COR-L47 (cell line): ENCODE measurements at places on chromosomes 3 and 15.
A peak's percentile ranks its signal among the peaks of the same experiment; 100 is the strongest.

DNA sequence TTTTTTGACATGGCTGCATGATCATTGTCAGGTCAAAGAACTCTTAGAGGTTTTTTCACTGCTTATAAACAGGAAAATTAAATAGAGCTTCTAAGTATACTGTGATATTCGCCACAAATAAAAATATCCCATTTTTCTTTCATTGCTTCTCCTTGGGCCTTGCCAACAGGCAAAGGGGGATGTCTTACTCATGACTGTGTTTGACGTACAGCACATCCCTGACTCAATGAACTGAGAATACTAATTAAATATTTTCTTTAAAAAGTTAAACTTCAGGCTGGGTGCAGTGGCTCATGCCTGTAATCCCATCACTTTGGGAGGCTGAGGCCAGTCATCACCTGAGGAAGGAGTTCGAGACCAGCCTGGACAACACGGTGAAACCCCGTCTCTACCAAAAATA lies 41.4 kb upstream of the CCDC80 start:
- DNase-seq: no peak

- DNase-seq: no peak
Measured at GRCh38 chr3:149091983-149092382, 5.7 kb upstream of the HLTF start.

DNA sequence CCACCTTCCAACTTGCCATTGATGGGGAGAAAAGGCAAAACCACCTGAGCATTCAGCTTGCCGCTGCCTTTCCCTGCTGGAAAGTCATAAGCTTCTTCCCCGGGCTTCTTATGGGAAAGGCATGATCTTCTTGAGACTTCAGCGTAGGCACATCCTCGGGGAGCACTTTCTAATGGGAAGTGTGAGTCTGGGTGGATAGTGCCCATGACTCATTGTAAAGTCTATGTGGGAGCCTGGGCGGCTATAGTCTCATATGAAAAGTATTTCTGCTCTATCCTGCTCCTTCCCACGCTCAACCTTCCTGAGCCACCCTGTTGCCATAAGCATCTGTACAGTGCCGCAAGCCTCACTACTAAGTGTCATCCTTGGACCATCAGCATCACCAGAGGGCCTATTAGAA lies 309.9 kb upstream of the THBS1 start:
- no peak for DNase-seq

GRCh38 chr15:52139599-52140462 lies 27.3 kb upstream of the BCL2L10 start:
- DNase-seq: peak; percentile 45

GRCh38 chr15:76206325-76206976 lies 104.8 kb downstream of the ETFA start:
- DNase-seq: peak; percentile 97

DNA sequence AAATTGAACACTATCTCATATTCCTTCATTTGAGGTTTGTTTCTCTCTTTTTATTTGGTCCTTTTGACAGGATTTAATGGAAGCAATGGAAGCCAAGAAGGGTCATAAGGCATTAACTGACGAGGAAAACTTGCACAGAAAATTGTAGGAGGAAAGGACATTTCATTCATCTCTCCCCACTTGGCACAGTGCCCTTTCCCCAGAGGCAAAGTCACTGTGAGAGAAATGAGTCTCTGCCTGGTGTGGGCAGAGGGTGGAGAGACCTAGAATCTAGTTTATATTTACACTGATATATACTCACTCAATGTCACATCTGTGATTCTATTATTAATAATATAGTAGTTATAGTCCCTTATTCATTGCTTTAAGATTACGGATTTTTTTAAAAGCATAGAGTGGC lies 324.6 kb upstream of the IL12A start:
- DNase-seq: peak; percentile 56

- DNase-seq: no peak
Measured at GRCh38 chr15:49134683-49135341, 20.6 kb downstream of the COPS2 start.

GRCh38 chr3:116030131-116030850 lies 407.0 kb downstream of the GAP43 start:
- no peak for DNase-seq

- DNase-seq: no peak
Measured at GRCh38 chr3:37493485-37494080, 319.2 kb upstream of the LRRFIP2 start.

DNA sequence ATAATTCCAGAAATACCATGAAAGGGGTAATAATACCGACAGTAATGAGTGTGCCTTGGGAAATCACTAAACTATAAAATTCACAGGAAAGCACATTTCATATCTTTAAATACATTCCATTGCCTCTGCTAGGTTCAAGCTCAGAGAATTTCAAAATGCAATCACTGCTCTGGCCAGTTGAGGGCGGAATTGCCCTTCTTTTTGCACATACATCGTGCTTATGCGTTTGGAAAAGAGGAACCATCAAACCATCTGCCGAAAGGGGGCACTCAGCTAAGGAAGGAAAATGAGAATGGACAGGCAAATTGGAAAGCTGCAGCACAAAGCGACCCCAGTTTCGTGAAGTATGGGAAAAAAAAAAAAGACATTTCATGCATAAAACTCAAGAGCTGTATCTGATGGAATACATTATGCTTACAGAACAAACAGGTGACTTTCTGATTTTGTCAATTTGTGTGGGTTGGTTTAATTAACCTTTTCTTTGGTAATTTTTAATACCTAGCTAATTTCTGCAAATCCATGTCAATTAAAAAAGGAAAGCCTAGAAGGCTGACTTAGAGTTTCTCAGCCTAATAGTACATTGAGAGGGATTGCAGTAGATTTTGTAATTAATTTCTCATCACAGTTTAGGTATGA lies 61.4 kb downstream of the TUSC7 start:
- DNase-seq: peak; percentile 90

- no peak for DNase-seq
Measured at GRCh38 chr3:123809597-123809996, 74.5 kb downstream of the MYLK start.

DNA sequence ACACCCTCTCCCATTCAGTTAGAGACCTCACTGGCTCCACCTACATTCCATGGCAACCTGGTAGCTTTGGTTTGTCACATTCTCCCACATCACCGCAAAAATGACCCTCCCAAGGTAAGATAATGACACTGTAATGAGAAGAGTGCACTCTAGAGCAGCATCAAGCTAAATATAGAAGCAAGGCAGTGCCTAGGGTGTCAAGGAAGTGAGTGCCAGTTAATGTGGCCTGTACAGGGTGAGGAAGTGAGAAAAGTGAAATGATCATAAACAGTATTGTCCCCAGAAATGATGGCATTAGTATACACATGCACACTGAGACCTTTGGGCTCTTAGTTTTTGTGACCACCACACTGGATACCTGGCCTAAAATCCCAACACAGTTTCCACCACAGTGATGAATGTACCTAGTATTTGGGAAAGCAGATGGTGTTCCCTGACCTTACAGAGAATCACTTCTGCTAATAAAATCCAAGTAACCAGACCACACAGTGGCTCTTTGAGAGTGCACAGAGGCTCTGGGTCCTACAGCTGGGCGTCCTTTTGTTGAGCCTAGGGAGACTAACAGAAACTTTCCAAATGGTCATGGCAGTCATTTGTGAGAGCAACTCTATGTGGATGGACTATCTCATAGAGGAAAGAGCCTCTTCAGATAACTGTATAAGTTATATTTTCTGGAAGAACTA lies 106.6 kb downstream of the ARPP21 start:
- DNase-seq: no peak

DNA sequence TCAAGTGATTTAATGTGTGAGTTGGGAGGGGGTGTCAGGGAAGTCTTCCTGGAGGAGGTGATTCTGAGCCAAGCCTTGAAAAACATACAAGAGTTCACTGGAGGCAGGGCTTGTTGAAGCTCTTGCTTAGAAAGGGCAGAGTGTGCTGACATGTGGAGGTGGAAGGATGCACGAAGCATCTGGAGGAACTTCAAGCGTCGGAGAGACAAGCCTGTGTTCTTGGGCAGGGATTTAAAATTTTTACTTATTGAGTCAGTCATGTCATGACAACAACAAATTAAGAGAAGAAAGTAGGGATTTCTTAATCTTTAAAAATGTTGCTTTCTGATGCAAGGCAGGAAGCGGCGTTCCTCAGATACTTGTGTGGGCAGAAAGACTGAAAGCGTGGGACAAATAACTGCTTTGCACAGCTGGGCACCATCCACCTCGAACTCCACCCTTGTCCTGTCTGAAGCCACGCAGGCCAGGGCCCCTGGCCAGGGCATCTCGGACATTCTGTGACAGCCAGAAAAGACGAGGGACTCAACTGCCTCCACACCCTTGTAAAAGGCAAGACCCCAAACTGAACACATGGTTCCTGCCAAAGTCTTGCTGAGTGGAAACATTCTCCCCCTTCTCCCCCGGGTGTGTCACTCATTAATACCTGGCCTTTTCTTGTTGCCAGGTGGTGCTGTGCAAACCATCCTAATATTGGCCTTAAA lies 6.9 kb upstream of the IL16 start:
- no peak for DNase-seq

GRCh38 chr15:55496716-55497115 lies 11.3 kb downstream of the DNAAF4 start:
- no peak for DNase-seq

DNA sequence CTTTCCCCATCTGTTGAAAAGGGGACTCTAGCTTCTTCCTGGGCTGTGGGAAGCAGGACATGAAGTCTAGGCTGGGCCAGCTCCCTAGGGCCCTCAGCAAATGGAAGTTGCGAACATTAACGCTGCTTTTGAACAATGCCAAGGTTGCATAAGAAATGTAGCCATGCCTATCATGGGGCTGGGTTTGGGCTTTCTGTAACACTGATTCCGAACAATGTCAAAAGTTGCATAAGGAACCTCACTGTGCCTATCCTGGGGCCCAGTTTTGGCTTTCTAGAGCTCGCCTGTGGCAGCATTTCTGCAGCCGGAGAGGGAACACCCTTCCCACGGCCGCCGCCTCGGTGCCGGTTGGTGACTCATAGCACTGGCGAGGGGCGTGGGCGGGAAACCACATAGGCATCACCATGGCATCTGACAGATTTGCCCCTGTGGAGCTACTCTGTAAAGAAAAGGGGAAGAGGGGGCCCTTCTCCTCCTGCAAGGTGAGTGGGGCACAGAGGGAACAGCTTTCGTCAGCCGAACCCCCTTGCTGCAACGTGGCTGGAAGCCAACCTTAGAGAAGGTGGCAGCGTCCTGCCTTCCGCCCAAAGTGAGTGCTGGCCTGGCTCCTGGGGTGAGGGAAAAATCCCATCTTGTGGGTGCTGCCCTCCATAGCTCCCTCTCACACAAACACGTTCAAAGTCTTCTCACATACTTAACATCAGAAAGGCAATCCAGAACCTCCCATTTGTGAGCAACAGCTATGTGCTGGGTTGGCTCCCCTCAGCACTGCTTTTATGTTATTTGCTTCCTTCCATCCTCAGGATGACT lies 46.6 kb upstream of the ATP2B2 start:
- no peak for DNase-seq

DNA sequence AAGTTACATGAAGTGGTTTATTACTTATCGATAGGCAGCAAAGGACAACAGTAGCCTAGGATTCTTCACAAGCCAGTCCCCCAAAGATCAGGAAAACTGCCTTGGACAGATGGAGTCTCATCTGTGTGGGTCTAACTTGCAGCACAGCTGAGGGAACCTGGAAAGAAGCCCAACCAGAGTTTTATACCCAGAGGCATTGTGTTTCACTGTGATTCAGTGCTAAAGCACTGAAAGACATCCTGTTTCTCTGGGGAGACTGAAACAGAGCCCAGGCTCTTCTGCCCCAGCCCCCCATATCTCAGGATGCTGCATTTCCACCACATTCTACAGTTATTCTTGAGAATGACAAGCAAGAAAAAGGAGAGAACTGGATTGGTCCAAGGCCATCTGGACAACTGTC lies 48.2 kb upstream of the PYDC2 start:
- DNase-seq: no peak

- DNase-seq: peak; percentile 42
Measured at GRCh38 chr15:99447497-99448371, 118.0 kb upstream of the MEF2A start.

DNA sequence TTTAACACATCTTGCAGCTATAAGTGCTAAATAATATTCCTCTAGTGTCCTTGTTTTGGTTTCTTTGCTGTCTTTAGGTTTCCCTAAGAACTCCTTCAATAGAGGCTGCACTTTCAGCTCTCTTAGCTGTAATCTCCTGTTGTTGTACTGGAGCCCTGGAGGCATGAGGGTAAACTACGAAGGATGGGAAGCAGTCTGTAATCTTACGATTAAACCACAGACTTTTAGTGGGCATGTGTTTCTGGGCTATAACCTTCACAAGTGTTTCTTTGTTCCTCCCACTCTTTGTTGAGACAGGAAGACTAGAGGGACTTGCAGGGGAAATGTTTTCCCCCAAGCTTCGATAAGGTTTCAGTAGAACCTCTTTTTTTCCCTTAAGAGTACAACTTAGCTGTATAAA lies 1058.1 kb downstream of the NSUN3 start:
- no peak for DNase-seq

DNA sequence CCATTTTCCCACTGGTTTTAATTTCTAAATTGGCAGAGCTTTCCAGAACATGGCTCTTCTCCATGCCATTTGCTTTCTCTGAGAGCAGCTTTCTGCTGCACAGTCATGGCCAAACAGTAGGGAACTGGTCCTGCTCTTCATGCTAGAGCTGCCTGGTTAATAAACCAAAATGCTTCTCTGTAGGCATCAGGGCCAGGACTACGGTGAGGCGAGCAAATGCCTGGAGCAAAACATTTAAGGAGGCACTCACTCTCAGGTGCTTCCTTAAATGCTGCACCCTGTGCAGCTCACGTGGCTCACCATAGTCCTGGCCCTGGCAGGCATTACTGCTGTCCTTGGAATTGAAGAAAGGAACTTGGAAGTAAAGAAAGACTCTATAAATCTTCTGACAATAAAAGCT lies 48.5 kb upstream of the PPP2R3A start:
- no peak for DNase-seq

DNA sequence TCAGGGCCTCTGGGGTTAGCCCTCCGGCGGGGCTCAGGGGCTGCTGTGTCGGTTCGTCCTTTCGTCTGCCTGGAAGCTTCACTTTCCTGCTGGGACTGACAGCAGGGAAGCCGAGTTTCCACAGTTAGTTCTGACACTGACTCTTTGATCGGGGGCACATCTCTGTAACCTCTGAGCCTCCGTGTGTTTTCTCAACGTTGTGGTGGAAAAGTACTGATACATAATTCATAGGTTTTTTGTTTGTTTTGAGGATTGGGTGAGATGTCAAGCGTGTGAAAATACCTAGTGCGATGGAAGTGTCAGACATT lies 481 bp downstream of the AP4E1 start:
- no peak for DNase-seq

DNA sequence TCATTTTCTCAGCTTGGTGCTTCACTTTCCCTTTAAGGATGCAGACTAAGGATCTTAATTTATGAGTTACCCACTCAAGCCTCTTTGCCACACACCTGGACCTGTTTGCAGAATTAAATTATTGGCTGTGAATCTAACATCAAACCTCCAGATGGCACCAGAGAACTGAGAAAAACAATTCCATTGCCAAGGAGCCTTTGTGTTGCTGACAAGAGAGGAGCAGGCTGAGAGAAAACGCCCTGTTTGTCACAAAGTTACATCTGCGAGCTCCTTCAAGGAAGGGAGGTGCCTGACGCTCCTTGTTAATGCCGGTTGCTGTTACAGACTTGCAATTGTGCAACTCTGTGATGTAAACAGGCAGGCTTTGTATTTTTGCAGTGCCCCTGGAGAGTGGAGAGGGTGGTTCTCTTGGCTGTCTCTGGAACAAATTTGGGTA lies 36.3 kb upstream of the TMC3 start:
- DNase-seq: peak; percentile 67

GRCh38 chr3:13689373-13690260 lies 140.7 kb downstream of the FBLN2 start:
- DNase-seq: peak; percentile 9
